LHCN-M2 (cell line): ENCODE measurements at places on chromosomes 16 and 17. TPM values are rescaled to one million over a fixed set of nuclear protein-coding genes. Genes with fewer than 3 reads are reported as not detected.

- DNase-seq: no peak
Measured at GRCh38 chr16:4403133-4403949, 13.1 kb downstream of the CORO7 start.

- DNase-seq: no peak
Measured at GRCh38 chr16:77564791-77565390, 130.1 kb upstream of the ADAMTS18 start.

- no peak for DNase-seq
Measured at GRCh38 chr16:86277221-86277620, 233.1 kb upstream of the FOXF1 start.

GRCh38 chr16:85462714-85463611, 150.2 kb upstream of the GSE1 start:
- DNase-seq: no peak

DNA sequence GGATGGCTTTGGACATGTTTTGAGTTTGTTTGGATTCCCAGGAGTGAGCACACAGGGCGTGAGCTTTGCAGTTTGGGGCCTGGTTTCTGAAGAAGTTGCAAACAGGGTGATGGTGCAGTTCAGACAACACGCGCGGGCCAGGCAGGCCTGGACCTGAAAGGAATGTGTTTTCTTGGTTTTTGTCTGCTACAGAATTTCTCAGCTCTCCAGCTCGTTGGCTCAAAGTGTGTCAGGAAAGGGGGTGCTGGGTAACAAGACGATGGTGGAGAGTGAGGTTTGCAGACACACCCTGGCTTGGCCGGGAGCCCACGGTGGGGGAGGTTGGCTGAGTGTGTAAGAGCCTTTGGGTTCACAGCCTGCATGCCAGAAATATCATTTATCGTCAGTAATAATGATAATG, 82.3 kb downstream of the CMIP start:
- DNase-seq: no peak

GRCh38 chr17:40373324-40373723, 8.8 kb upstream of the GJD3 start:
- DNase-seq: peak; percentile 55

DNA sequence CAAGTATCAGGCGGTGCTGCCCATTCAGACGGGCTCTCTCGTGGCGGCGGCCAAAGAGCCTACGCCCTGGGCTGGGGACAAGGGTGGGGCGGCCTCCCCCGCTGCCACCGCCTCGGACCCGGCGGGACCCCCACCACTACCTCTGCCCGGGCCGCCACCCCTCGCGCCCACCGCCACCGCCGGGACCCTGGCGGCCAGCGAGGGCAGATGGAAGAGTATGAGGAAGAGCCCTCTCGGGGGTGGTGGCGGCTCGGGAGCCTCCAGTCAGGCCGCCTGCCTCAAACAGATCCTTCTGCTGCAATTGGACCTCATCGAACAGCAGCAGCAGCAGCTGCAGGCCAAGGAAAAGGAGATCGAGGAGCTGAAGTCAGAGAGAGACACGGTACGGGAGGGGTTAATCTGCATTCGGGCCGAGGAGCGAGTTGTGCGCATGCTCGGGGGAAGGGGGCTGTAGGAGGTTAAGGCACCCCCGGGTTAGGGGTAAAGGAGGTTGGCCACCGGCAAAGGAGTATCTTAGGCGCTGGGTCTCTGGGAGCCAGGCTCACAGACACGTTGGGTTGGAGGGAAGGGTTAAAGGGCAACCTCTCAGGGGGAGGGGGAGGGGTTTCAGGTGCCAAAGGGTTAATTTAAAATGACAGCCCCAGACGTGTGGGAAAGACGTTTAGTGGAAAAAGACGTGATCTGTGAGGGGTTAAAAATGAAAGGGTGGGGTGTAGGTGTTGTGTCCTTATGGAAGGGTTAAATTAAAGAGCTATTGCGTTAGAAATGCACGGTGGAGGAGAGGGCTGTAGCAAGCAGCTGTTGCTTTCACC, 1.4 kb downstream of the MSL1 start:
- DNase-seq: no peak

- no peak for DNase-seq
Measured at GRCh38 chr16:25693631-25694030, 1.9 kb downstream of the HS3ST4 start.

- DNase-seq: peak; percentile 85
Measured at GRCh38 chr17:37067555-37068111, 118.9 kb downstream of the AATF start.

DNA sequence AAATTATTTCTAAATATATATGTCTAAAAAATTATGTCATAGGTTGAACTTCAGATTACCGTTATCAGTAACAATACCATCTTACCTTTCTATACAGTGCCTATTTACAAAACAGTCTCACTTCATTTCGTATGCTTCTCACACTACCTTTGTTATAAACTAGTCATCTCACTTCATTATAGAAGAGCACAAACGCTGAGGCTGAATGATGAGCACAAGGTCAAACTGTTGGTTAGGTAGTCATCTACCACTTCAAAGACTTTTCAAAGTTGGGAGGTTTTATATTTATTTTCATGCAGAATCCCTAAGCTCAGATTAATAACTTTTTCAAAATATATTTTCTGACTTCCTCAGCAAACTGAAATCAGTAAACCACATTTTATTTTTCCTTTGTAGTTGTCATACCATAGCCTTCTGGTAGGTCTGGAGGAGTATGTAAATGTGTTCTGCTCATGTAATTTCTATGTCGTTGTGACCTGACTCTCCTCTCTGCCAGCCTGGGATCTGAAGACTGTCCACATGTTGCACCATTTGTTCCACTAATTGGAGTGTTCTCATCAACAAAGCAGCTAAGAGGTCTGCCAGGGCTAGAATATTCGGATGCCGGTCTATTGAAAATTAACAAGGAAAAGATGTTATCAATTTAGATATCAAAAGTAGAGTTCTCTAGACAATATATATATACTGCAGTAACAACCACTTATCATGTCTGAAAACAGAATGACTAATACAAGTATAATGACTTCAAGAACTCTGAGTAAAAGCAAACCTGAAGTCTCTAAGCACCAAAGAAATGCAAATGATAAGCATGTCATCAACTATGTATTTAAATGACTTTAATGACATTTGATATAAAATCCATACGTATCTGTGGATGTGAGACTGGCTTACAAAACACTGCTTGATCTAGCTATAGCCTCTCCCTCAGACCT, 73.9 kb downstream of the CEP95 start:
- DNase-seq: no peak

GRCh38 chr17:2853283-2854142, 57.3 kb downstream of the RAP1GAP2 start:
- no peak for DNase-seq

GRCh38 chr17:72587773-72588511, 467.1 kb downstream of the SOX9 start:
- DNase-seq: no peak

DNA sequence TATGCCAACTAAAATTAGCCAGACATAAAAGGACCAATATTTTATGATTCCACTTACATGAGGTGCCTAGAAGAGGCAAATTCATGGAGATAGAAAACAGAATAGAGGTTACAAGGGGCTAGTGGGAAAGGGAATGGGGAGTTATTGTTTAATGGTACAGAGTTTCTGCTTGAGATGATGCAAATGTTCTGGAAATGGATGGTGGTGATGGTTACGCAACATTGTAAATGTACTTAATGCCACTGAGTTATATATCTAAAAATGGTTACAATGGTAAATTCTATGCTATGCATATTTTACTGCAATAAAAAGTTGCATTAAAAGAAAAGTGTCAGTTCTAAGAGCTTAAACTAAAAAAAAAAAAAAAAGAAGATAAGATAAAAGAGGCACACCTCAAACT, 17.9 kb downstream of the MT1X start:
- DNase-seq: no peak

- DNase-seq: no peak
Measured at GRCh38 chr16:87666919-87667318, 64.6 kb downstream of the JPH3 start.

DNA sequence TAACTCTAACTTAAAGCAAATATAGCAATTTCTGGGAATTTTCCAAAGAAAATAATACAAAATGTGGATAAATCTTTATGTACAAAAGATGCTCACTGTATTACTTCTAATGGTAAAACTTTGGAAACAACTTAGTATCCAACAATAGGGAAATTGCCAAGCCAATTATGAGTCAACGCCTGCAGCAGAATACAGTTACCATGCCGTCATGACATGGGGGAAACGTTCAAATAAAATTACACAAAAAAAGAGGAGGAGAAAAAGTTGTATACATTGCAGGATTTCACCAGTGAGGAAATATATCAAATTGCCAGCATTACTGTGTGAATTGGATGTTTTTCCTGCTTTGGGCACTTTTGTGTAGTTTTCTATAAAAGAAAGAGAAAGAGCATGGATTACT, 469.6 kb downstream of the SOX9 start:
- DNase-seq: peak; percentile 55

The SMIM36 gene
- not detected in 2 replicates for total RNA-seq

The TBC1D3K gene
- not detected in 2 replicates for total RNA-seq

The NRN1L gene
- not detected in 2 replicates for total RNA-seq

The ZP2 gene
- not detected in 2 replicates for total RNA-seq

The EVPLL gene
- not detected in 2 replicates for total RNA-seq

The CRYBA1 gene
- total RNA-seq: not detected in 2 replicates

The TBC1D3I gene
- total RNA-seq: 0.23 TPM in 1 of 2 replicates, not detected in the other

The GPATCH8 gene
- 15.8 and 21.6 TPM in 2 replicates for total RNA-seq

The DRC7 gene
- total RNA-seq: not detected in 2 replicates
